ENCODE measurements at places on chromosomes 16 and 17. TPM values are rescaled to one million over a fixed set of nuclear protein-coding genes. Genes with fewer than 3 reads are reported as not detected.

- no peak for DNase-seq
Observed at GRCh38 chr16:63568164-63568563, 1531.9 kb upstream of the CDH8 start.

DNA sequence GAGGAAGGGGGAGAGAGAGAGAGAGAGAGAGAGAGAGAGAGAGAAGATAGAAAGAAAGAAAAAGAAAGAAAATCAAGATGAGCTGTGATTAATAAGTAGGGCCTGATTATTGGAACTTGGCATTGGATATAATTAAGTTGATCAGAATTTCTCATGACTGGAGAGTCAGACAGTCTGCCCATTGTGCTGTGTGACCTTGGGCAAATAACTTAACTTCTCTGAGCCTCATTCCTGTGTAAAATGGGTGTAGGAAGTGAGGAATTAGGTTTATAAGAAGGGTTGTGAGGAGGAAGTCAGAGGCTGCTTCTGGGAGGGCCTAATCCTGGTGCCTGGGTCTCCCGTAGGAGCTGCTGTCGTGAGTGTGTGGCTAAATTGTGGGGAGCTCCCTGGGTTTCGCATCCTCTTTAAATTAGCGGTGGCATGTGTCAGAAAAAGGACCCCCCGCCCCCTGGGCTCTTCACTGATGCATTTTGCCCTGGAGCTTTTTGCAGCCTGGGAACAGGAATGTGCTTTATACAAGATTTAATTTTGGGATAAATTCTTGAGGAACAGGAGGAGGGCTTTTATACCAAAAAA, 76.0 kb downstream of the CMIP start:
- no peak for DNase-seq

- peak; percentile 42 for DNase-seq
Observed at GRCh38 chr16:3623642-3624041, 12.2 kb upstream of the SLX4 start.

DNA sequence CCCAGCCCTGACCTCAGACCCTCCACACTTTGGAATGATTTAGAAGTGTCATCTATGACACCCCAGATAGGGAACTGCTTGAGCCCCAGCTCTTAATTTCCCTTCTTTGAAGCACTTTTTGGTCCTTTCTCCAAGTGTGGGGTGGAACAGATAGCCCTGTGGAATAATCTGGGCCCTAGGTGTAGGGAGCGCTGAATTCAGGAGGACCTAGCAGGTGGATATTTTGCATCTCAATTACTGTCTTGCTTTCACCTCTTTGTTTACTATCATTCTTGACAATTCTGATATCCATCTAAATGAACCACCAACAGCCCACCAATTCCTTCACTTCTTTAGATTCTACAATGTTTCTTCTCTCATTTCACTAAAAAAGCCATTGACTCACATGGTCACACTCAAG, 850.4 kb downstream of the KCNJ2 start:
- DNase-seq = no peak

DNA sequence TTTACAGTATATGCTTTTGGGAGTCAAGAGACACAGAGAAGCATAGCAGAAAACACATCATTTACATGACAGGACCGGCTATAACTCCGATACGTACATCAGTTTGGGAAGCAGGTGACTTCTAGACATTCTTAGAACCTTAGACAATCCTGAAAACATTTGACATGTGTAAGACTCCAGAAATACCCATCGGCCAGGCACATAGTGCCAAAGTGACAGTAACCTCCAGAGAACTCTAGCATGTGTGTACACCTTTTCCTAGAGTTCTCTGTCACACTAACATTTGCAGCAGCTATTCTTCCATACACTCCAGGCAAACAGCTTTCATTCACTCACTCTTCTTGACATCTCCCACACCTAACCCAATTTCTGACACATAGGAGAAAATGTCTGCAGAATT, 3.4 kb upstream of the TAOK1 start:
- no peak for DNase-seq

DNA sequence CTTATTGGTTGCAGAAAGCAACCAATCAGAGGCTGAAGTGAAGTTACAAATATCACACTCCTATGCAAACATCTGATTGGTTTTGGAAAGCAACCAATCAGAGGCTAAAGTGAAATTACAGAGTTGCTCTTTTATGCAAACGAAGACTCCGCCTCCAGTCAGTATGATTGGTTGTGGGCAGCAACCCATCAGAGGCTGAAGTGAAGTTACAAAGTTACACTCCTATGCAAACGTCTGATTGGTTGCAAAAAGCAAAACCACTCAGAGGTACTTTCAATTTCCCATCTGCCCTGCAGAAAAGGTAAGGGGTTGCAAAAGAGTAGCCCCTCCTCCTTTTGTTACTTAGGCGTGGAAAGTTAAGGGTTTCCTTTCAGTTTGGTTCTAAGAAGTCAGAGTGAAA, 697.3 kb downstream of the MAF start:
- DNase-seq = no peak

DNA sequence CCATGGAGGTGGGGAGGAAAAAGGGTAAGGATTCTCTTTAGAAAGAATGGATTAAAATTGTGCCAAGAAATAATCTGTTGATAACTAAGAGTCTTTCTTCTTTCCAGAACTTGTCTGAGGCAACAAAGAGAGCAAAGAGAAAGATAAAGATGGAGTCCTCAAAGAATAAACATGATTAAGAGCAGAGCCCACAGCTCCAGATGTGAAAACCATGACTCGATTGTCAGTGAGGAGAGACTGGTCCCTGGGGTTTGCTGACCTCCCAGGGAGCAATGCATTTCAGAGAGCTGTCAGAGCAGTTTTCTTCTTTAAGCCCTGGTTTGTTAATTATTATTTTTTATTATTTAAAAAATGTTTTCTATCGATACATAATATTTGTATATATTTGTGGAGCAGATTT, 74.6 kb downstream of the TMEM100 start:
- no peak for DNase-seq

GRCh38 chr17:31299624-31300023, 2.6 kb upstream of the OMG start:
- DNase-seq = no peak

- no peak for DNase-seq
Observed at GRCh38 chr16:72721981-72722380, 325.9 kb downstream of the ZFHX3 start.

Gene SOX8
- 8.0 TPM for total RNA-seq

Gene PABPN1L
- not detected for total RNA-seq
